NCI-H524 treated with DMSO at 0.1 percent for 48 hours (cell line): ENCODE measurements at places on chromosomes 1 and 21.

DNA sequence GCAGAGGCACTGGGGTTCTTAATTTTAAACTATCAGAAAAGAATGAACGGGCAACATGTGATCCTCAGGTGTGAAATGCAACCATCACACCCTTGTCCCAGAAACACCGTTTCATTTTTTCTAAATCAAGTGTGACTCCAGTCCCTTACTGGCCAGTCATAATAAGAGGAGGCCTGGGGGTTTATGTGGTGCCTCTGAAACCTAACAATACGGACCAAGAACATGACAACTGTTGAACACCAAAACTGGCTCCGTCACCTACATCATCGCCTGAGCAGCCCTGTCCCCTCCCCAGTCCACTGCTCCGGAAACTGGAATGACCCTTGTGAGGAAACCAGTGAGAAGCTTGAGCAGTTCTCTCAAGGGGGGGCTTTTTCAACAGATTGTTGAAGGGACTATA is 55.9 kb upstream of the KIF26B start:
- DNase-seq, result no peak

GRCh38 chr21:39587376-39587775 is 25.4 kb upstream of the B3GALT5 start:
- no peak for DNase-seq

DNA sequence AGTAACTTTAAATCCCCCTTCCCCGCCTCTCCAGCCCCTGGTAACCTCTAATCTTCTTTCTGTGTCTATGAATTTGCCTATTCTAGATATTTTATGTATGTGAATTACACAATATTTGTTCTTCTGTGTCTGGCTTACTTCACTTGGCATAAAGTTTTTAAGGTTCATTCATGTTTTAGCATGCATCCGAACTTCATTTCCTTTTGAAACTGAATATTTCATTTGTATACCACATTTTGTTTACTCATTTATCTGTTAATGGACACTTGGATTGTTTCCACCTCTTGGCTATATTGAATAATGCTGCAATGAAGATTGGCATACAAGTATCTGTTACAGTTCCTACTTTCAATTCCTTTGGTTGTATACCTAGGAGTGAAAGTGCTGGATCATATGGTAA is 205.3 kb downstream of the TM2D1 start:
- DNase-seq, result no peak

DNA sequence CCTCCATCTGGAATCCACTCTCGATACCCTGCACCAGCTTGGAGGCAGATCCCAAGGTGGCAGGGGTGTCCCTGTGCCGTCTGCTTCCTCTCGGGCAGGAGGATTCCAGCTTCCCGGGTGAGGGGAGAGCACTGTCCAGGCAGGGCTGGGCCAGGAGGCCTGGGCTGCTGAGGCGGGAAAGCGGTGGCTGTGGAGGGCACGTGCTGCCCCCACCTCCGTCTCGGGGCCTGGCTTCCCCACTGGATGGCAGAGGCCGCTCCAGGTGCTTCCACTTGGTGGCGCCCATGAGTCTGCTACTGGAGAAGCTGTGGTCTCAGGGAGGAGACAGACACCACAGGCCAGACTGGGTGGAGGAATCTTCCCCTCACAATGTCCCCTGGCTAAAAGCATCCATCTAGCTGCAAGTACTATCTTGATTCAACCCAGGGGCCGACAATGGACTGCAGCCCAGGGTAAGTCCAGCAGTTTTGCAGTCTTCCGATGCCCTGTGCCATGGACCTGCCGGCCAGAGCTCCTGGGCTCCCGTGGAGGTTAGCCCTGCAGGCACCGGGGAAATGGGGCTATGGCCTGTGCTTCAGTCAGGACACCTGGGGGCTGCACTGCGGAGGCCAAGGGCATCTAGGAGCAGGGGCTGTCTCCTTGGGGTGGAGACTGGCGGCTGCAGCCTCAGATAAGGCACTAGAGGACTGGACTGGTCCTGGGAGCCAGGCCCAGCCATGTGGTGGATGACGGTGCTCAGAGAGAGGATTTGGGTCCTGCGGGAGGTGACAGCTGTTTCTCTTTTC is 41.3 kb upstream of the EIF4G3 start:
- no peak for DNase-seq

DNA sequence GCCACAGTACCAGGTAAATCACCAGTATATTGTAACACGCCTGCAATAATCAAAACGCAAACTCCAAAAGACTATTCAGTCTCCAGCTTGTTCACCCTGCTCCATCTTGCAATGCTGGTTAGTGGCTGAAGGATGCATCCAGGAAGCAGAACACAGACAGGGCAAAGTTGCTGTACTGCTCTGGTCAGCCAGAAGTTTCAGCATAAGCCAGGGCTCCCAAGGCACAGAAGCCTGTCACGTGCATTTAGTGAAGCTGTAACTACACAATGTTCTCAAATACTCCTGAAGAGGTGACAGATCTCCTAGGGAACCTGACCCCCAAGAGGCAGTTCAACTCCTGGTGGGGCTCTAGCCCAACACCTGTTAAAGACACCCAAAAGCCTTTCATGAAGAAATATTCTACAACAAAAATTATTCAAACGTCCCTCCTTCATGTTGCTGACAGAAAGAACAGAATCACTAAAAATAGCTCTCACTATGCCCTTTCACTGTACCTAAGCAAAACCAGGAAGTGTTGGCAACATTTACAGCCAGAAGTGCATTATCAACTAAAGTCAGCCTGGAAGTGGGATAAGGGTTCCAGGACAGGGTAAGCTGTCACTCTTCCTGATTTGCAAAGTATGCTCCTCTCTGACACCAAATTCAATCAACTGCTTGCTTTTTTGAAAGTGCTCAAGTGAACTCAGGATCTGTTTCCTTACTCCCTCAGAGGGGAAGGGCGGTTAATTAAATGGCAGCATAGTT is 52.1 kb downstream of the SLC35D1 start:
- no peak for DNase-seq

DNA sequence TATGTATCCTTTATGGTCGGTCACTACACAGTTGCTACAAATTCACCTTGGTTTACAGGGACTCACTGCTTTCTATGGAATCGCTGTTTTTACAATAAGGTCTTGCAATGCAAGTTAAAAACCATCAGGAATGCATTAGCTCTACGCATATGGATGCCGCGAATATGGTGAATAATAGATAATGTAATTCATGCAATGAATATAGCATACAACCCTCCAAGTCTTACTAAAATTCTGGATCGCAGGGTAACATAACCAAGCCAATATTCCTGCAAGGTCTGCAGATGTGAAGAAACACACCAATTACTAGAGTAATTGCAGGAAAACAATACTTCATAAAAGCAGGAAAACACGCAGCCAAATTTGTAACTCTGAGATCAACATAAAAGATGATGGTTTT is 75.6 kb upstream of the BACE2 start:
- DNase-seq, result no peak

DNA sequence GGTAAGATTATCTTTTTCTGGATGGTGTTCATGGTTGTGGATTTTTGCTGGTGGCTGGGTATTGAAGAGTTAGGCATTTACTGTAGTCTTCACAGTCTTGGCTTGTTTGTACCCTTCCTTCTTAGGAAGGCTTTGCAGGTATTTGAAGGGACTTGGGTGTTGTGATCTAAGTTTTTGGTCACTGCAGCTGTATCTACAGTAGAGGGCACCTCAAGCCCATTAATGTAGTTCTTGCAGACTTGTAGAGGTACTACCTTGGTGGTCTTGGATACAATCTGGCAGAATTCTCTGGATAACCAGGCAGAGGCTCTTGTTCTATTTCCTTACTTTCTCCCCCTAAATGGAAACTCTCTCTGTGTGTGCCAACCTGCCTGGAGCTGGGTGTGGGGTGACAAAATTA is 155.8 kb upstream of the BRINP3 start:
- no peak for DNase-seq

GRCh38 chr1:26378088-26378878 is 5.7 kb upstream of the ZNF683 start:
- DNase-seq, result no peak

- DNase-seq, result no peak
These were observed 393.7 kb upstream of the ST6GALNAC5 start for GRCh38 chr1:76473591-76473990.

DNA sequence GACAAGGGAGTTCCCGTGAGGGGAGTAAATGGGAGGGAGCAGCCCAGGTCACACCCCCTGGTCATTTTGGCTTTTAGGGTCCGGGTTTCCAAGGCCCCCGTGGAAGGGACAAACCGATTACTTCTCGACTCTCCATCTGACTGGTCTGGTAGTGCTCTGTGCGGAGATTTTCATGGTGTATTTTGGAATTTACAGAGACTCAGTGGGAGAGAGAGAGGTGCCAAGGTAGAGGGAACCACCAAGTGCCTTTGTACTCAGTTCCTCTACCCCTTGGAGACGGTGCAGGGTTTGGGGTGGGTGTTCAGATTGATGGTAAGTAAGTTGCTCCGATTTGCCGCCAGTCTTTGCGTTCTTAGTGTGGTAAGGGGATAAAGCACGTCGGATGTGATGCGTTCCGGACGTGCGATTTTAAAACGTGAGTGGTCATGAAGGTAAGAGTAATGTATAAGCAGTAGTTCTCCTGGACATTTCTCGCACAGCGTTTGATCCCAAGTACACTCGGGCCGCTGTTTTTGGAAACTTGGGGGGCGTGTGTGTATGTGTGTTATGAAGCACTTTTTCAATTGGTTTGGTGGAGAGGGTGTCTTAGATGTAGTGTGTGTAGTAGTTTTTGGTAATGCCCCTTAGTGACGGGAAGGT is 682 bp downstream of the SUCO start:
- DNase-seq, result no peak

- no peak for DNase-seq
These were observed 139.1 kb upstream of the ZC3H11B start for GRCh38 chr1:219751870-219752507.

DNA sequence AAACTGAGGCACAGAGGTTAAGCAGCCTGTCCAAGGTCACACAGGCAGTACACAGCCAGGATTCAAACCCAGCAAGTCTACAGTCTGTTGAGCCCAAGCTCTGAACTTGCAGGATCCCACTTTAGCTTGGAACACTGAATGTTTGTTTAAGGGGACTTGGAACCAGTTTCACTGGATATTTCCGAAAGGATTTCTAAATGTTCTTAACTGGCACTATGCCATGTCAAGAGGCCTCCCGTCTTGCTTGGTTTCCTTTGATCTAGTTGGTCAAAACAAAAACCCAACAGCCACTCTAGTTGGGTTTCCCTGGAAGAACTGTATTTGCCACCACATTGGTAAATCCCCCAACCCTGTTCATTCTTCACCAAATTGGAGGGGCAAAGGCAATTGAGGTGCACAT is 317.6 kb upstream of the KAZN start:
- DNase-seq, result no peak

DNA sequence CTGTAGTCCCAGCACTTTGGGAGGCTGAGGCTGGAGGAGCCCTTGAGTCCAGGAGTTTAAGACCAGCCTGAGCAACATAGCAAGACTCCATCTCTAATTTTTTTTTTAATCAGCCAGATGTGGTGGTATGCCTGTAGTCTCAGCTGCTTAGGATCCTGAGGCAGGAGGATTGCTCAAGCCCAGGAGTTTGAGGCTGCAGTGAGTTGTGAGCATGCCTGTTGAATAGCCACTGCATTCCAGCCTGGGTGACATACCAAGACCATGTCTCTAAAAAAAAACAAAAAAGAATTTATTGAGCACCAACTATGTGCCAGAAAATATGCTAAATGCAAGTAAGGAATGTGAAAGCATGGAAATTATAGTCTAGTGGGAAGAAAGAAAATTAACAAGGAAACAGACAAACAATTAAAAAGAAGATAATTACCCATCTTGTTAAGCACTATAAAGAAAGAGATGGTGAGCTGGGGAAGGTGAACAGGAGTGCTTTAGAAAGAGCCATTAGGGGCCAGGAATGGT is 104.0 kb upstream of the ZNF678 start:
- no peak for DNase-seq

DNA sequence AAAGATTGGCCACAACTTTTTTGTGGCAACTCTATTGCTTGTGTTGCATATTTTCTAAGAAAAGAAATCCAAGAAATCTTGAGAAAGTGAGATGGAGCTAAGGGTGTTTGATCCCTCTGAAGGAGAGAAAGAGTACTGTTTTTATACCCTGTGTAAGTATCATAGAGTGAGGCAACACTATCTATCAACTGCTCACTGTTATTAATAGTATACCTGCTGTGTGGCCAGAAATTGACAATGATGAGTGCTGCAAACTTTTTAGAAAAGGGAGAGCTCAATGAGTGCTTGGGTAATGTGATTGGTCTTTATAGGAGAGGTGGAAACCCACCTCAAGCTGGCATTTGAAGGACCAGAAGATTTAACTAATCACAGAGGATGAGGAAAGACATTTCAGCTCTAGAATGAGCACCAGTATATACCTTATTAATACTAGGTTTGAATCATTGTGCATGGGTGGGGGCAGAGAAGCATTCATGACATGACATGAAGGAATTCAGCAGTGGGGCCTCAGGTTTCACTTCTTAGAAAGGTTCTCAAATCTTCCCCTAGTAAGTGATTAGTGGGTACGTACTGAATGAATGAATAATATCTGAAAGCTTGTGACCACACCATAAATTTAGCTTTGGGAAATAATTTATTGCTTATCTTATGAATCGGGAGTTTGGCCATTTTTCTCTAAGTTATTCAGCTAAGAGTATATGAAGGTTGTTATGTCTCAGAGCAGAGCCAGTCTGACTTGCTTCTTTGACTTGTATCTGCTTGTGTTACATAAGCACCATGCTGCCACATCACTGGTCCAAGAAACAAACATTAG is 169.2 kb upstream of the SGIP1 start:
- DNase-seq, result no peak

- no peak for DNase-seq
These were observed 7.3 kb downstream of the GLMN start for GRCh38 chr1:92291372-92291999.

DNA sequence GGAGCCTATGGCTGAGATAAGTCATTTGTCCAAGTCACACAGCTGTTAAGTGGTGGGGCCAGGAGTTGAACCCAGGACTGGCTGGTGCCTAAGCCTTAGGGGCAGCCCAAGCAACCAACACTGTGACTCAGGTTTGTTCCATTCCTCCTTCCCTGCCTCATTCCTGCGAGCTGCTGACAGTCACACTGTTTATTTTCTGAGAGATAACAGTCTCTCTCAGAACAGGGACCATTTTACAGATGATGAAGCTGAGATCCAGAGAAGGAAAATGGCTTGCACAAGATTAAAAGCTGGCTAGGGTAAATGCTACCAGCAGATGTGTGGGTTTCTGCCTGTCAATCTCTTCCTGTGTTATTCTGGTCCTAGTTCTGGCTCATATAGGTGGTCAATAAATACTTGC is 24.3 kb upstream of the TCEA3 start:
- no peak for DNase-seq

GRCh38 chr21:44919913-44920693 is 596 bp downstream of the ITGB2 start:
- no peak for DNase-seq

- DNase-seq, result no peak
These were observed 338.3 kb downstream of the LTN1 start for GRCh38 chr21:28654406-28654805.
